GM12892 (cell line): ENCODE measurements at places on chromosomes 11 and 22.

DNA sequence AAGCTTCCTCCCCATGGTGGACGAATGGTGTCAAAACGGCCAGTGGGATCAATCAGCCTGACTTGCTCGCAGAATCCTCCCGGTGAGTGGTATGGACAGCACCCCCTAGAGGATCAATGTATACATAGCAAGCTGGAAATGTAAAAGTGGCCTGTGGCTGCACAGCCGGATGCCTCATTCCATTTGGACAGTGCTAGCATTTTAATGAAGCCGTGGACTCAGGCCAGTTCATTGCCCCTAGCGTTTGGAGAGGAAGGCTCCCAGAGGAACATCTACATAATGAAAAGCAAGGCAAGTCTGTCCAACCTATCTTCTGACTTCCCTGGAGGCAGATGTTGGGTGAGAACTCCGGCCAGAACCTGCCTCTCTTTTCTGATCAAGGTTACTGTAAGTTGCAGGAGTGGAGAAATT, 942.3 kb downstream of the NTM start:
- peak; percentile 32 for DNase-seq

- DNase-seq = no peak
These were observed 121.0 kb upstream of the FGF3 start for GRCh38 chr11:69940246-69940610.

DNA sequence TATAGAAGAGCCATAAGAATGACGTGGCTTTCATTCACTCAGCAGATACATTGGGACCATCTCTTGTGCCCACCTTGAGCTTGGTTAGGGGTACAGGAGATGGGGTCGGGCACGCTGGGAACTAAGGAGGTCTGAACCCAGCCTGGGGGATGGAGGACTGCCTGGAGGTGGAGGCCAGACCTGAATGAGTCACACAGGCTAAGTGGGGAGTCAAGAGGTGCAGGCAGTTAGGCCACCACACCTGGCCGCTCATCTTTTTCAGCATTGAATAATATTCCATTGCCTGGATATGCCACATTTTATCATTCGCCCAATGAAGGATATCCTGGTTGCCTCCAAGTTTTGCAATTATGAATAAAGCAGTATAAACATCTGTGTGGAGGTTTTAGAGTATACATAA, 3.8 kb upstream of the PPIL2 start:
- no peak for DNase-seq

GRCh38 chr11:46778416-46778815, 59.4 kb downstream of the F2 start:
- DNase-seq = no peak

GRCh38 chr11:106998116-106998915, 20.0 kb downstream of the GUCY1A2 start:
- DNase-seq = no peak

DNA sequence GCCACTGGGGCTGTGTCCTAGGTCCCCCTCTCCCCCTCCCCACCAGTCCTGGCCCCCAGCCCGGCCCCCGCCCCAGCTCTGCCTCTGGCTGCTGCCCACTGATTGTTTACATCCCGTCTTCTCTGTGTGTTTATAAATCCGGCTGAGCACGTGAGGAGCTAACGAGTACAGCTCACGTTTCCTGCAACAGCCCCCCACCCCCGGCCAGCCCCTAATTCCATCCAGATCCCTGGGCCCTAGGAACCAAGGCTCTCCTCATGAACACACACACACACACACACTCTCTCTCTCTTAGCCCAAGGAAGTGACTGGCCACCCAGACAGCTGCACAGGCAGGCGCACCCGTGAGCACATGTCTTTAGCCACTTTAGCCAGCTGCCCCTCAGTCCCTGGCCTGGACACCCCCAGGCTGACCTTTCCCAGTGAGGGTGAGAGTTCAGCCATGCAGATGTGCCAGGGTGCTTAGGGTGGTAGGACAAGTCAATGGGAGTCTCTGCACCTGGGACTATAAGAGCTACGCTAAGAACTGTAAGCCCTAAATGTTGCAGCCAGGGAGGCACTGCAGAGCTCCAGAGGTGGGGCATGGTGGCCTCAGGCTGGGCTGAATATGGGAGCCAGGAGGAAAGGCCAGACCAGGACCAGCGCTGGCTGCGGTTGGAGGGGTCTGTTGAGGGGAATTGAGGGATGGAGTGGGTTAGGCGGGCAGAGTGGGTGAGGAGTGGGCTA, 2.9 kb downstream of the CLCF1 start:
- no peak for DNase-seq

DNA sequence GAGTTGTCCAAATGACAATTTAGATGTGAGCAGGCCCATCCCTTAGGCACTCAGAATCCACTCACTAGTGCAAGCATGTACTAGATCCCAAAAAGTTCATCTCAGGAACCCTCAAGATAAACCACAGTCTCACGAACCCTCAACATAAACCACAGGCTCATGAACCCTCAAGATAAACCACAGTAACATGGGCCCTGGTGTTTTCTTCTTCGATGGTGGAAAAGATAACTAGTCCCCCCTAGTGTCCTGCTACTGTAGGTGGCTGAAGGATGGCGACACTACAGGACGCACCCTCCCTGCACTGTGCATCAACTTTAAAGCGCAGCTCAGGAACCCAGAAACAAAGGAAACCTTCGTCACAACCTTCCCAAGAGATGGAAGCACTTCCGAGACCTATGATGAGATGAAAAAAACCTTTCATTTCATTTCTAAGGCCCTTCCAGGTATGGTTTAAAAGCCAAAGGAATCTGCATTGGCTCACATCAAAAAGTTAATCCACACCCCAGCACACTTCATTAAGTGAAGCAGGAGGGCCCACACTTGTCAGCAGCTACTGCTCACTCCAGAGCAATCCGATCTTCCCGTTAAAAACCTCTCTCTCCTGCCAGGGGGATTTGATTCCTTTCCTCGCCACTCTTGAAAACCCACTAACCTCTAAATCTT, 2.4 kb downstream of the LARGE1 start:
- no peak for DNase-seq

- DNase-seq = no peak
These were observed 84.8 kb downstream of the ADAMTS15 start for GRCh38 chr11:130533113-130533798.

- no peak for DNase-seq
These were observed 47.1 kb upstream of the CLDN5 start for GRCh38 chr22:19571207-19571795.

DNA sequence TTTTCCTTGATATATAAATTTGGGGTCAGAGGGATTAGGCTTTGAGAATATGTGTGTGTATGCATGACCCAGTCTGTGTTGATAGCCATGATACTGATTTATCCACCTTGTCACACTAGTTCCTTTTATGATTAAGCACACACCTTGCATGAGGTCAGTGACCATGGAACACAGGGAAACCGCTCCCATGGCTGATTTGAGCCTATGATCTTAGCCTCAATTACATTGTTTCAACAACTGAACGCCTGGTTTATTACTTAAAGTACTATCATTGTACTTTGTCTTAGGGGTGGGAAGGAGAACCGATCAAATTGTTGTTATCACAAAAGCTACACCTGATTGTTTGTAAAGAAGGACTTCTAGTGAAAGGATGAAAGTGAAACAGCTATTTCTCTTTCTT, 70.7 kb downstream of the ARFGAP2 start:
- no peak for DNase-seq

DNA sequence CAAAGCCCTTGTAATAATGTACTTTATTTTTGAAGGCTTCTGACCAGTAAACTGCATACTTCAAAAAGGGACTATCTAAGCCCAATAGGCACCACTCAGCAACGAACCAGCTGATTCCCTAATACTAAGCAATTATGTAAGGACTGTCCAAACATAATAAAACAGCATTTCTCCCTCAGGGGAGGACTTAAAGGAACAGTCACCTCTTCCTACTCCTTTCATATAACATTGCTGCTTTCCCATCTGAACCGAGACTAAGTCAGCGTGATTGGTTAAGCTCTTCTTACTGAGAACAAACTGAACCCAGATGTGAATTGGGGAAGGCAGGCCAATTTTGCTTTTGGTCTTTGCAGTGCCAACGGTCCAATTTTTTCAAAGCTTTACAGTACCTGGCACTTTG, 420.0 kb downstream of the METTL15 start:
- DNase-seq = no peak

GRCh38 chr22:23289851-23290724, 109.8 kb downstream of the BCR start:
- peak; percentile 77 for DNase-seq

GRCh38 chr22:41206719-41207118, 1.6 kb downstream of the L3MBTL2 start:
- no peak for DNase-seq

DNA sequence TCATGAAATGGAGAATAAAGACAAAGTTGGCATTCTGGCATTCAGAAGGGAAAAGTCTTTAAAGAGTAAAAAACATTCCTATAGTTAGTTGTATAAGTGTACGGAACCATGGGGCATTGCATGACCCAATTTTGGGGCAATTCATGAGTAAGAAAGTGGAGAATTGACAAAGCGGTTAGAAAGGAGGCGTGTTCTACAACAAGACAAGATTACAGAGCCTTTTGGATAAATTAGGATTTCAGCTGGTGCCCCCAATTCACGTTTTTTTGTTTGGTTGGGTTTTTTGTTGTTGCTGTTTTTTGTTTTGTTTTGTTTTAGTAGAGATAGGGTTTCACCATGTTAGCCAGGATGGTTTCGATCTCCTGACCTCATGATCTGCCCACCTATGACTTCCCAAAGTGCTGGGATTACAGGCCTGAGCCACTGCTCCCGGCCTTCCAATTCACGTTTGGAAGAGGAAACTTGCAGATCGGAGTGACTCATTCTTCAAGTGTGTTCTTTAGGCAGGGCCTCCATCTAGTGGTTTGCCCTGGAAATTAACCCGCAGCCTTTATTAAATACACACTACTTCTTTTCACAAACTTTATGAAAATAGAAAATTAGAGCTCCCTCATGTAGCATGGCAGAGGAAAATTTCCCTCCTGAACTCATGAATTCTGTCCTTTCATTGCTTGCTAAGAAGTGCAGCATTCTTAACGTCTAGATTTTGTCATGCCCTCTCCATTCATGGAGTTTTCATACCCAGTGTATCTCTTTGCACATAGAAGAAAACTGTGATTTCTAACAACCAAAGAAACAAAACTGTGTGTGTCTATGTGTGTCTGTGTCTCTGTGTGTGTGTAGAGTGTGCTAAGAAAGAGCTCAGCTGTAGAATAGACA, 118.1 kb downstream of the BBOX1 start:
- DNase-seq = no peak
